ENCODE measurements at places on chromosomes 1 and 21.

DNA sequence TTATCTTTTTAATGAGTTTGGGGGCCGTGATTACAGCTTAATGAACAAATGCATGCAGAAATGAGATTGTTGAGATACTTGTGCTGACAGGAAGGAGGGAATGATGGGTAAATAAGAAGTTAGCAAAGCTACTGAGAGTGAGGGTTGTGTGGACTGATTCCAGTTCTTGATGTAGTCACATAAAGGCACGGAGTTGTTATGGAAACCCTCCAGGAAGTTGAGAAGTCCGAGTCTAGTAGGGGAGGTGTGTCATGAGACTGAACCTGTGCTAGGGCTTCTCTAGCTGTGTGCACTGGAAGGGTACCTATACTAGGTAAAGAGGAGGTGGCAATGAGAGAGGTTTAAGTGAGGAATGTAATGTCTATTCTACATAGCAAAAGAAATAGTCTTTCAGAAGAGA, 475.7 kb downstream of the USP25 start:
- no peak for DNase-seq

GRCh38 chr1:240293706-240294105, 202.0 kb downstream of the FMN2 start:
- no peak for DNase-seq

- DNase-seq = no peak
Observed at GRCh38 chr1:183074215-183074614, 51.0 kb downstream of the LAMC1 start.

- DNase-seq = no peak
Observed at GRCh38 chr1:51073456-51073855, 28.6 kb upstream of the C1orf185 start.

- DNase-seq = no peak
Observed at GRCh38 chr1:145918992-145919939, 749 bp upstream of the PEX11B start.

DNA sequence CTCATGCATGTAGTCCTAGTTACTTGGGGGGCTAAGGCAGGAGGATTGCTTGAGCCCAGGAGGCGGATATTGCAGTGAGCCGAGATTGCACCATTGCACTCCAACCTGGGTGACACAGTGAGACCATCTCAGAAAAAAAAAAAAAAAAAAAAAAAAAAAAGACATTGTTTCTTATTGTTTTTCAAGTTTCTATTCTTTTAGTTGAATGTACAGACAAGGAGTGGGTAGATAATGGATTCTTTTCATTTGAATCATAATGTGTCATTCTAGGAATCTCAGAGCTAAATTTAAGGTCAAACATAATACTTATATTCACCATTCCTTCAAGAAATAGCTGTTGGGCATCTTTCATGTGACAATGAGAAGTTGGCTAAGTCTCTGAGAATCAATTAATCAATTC, 157.0 kb upstream of the C21orf91 start:
- no peak for DNase-seq

DNA sequence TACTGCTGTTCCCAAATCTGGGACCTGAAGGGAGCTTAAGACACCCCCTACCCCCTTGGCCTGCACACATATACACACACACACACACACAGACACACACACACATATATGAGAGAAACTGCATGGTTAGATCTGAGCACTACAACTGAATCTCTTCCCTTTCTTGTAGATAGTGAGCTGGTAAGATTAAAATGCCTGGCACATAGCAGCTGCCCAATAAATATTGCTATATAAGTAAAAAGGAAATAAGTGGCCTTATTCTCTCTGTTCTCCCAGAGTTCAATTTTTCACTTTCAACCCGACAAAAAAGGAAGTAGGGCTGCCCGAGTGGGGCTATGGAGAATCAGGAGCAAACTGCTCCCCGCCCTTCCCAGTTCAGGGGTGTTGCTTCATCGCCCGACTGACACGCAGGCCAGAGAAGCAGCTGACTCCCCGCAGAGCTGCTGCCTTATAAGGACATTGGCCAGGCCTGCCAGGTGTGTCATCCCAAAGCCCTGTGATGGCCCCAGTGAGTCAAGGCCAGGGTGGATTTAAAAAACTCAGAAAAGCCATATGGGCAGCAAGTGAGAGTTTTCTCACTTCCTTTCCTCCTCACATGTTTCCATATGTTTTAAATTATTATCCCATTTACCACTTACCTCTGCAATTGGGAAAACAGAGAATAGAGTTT, 106.5 kb upstream of the SLC44A3 start:
- DNase-seq = no peak

DNA sequence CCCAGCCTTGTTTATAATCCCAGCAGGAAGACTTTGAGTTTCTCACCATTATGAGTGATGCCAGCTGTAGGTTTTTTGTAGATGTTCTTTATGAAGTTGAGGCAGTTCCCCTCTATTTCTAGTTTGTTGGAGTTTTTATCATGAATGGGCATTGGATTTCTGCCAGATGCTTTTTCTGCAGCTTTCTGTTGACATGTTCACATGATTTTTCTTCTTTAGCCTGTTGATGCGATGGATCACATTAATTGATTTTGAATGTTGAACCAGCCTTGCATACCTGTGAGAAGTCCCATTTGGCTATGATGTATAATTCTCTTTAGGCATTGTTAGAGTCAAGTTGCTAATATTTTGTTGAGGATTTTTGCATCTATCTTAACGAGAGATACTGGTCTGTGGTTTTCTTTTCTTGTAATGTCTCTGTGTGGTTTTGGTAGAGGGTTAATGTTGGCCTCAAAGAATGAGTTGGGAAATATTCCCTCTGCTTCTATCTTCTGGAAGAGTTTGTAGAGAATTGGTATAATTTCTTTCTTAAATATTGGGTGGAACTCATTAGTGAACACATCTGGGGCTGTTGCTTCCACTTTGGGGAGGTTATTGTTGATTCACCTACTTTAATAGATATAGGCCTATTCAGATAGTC, 33.2 kb downstream of the ZBTB40 start:
- no peak for DNase-seq

- no peak for DNase-seq
Observed at GRCh38 chr1:199780948-199781670, 246.4 kb upstream of the NR5A2 start.

DNA sequence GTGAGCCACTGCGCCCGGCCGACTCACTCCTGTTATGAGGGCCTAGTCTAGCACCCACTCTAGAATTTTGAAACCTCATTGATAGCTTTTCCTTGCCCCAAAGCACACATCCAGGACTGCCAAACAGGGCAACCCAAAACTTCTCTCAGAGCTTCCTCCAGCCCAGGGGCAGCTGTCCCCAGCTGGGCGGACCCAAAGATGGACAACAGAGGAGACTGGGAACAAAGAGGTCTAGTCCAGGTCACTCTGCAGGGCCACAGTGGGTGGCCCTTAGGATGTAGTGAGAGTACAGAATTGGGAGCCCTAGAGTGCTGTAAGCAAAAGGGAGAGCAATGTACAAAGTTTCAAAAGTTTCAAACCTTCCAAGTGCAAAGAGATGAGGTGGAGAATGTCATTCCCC, 1.2 kb downstream of the CD34 start:
- DNase-seq = no peak

DNA sequence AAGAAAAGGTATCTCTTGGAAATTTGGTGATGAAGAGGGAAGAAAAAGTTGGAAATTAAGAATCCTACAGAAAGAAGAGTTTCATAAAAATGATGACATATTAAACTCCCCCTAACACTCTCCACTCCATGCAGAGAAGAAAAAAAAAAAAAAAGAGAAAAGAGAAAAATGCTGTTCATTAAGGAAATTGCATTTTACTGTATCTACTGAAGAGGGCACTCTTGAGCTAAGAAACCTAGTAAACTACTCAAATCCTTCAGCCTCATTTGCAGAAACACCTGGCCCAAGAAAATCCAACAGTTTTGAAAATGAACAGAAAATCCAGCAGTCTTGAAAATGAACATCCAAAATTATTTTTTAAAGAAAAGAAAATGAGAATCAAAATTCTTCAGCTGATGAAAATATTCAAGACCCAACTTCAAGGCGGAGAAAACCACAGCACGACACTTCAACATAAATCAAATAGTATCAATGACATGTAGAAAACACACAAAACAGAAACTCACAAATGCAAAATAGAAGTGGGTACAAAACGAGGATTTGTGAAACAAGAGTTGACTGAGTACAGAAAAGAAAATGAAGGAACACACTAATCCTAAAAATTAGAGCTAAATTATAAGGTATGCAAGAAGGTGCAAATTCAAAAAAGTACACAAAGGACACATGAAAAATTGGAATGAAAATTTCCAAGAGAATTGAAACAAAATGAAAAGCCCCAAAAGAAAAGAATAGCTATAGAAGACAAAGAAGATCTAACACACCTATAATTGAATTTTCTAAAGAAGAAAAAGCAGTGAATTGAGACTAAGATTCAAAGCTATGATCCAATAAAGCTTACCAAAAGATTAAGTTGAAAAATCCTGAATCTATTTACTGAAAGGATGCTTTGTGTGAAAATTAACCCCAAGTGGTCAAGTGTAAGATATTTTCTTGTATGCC, 73.2 kb upstream of the DNAJC6 start:
- no peak for DNase-seq

- no peak for DNase-seq
Observed at GRCh38 chr1:36279110-36279788, 26.9 kb upstream of the SH3D21 start.

DNA sequence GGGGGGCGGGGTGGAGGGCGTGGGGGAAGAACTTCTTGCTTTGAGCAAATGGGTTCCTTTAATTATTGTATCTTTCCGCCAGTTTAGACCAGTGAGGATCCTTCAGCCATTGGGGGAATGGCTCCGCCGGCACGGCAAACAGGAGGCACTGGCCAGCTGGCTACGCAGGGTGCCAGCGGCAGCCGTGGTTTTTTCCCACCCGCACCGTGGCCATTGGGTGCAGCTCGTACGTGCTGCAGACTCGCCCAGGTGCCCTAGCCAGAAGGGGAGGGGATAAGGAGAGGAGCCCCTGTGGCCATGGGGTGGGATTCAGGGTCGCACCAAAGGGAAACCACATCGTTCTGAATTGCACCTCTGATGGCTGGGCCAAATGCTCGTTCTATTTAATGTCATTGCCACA, 65.6 kb downstream of the RGSL1 start:
- no peak for DNase-seq

DNA sequence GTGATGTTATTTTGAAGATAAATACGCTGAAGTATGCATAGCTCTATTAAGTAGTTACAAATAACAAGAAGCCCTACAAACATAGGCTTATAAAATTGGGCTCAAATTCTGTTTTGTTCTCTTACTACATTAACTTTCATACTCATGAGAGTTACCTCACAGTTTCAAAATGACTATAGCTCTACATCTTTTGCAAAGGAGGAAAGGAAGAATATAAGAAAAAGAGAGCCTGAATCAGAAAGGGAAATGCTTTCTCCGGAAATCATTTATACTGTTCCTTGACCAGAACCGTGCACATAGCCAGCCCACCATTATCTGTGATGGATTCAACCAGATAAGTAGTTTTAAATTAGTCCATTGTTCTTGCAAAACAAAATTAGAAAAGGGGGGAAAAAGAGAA, 1252.1 kb downstream of the NCAM2 start:
- DNase-seq = no peak

- no peak for DNase-seq
Observed at GRCh38 chr21:17602874-17603273, 9.8 kb downstream of the BTG3 start.

GRCh38 chr1:68623700-68624099, 126.8 kb upstream of the DEPDC1 start:
- DNase-seq = no peak

DNA sequence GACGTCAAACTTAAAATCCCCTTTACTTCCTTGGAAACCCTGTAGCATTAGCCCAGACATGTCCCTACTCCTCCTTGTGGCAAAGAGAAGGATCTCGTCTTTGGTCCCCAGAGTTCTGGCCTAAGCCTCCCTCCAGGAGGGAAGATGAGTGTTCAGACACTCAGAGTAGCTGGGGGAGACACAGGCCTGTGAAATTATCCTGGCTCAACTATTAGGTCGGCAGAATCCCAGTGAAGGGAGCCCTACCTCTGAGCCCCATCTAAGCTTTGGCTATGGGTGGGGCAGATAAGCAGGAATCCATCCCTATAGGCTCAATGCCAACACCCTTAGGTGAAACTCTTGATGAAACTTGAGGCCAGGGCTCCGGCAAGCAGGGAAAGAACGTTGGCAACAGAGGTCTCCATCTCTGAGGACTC, 1.7 kb upstream of the SFN start:
- no peak for DNase-seq

DNA sequence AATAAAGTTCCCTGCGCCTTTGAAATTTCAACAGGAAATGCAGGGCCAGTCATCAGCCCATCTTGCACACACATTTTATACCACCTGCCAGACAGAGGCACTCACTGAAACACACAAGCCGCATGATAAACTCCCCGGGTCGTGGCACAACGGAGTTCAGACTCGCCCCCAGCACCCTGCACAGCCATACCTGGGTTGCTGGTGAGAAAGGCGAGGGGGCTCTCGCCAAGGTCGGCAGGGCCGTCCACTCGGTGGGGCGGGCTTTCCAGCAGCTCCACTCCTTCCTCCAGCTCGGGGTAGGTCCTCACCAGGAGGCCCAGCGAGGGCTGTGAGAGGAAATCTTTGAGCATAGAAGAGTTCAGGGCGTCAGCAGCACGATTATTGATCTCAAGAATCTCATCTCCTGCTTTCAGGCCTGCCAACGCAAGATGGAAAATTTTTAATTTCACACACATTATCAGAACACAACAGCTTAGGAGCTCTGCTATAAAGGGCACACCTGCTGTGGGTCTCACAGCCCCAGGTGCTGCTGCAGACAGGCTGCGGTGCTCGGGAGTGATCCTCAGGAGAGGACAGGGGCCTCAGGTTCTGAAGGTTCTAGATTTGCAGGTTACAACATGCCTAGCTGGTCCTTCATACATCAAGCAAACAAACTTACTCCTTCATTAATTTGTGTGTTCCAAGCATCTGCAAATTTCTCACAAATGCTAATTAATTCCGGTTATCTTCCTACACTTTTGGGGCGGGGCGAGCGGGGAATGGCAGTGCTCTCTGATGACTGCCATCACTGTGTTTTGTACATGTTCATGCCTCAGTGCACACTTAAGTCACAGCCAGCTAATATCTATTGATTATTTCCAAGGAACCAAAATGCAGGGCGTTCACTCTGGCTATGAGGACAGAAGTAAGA, 144.2 kb upstream of the KRTAP19-8 start:
- DNase-seq = no peak

DNA sequence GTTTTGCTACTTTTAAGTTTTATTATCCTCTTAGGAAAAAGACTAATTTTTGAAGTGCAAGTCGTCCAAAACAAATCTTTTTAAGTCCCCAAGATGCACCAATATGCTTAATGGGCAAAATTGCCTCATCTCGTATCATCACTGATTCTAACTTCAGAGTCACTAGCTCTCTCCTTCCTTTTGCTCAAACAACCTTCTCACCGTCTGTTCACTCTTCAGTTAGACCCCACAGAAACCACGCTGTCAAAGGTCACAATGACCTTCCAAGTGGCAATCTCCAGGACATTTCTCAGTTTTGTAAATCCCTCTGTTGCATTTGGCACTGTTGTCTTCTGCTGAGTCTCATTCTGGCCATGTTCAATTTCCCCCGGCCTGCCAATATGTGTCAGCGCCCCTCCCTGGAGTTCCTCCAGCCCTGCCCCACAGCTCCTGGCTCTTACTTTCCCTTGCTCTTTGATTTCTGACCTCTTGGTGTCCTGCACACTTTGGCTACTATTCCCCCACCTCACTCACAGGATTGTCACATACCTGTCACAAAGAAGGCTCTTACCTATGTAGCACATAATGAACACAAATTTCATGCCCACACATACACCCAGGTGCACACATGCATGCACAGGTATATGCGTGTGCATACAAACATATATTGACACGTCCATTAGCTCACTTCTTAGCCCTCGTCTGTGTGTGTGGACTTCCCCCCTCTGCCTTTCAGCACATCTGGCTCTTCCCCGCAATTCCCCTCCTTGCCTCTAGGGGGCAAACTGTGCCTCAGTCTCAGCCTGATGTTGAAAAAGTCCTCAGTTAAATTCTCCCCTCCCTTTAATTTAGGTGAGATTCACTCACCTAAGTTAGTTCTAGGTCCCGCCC, 354.0 kb upstream of the DUSP10 start:
- DNase-seq = no peak

Measured in cortex of kidney (tissue), 1 donor.